ENCODE measurements at places on chromosomes 6 and 20.

- no peak for DNase-seq
These were observed 807.5 kb upstream of the FLRT3 start for GRCh38 chr20:15144916-15145315.

- DNase-seq = no peak
These were observed 34.6 kb downstream of the FKBP1C start for GRCh38 chr6:63245909-63246308.

GRCh38 chr6:113647143-113647889 is 209.8 kb upstream of the MARCKS start:
- DNase-seq = no peak

DNA sequence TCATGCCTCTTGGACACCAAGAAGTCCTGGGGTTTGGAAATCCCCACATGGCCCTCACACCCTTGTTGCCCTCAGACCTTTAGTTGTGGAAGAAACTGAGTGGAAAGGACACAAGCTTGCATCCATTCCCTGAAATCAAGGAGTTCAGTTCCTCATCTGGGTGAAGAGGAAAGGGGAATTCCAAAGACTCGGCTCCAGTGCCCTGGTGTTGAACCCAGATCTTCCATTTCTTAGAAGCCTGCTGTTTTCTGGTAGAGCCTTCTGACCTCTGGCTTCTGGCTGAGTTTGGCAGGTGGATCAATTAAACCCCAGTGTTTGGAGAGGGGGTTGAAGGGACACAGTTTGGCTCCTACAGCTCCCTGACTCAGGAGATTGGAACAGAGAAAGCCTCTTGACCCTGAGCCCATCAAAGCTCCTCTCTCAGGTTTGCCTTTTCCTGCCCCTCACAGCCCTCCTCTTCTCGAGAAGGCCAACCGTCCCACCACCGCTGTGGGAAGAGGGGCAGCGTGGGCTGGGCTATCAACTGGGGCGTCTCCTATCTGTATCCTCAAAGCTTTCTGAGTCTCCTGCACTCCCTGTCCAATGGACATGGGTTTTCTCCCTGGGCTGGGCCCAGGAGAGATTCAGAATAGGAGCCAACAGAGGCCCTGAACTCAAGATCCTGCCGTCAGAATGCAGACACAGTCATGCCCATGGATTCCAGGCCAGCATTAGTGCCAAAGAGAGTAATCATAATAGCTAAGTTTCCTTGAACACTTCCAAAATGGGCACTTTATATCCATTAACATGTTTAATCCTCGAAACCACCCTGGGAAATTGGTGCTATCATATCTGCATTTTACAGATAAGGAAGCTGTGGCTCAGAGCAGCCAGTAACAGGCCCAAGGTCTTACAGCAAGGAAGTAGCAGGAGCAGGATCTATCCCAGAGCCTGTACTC is 146.2 kb downstream of the VEGFA start:
- DNase-seq = no peak

- DNase-seq = no peak
These were observed 263.1 kb upstream of the ZFP64 start for GRCh38 chr20:52454660-52455059.

DNA sequence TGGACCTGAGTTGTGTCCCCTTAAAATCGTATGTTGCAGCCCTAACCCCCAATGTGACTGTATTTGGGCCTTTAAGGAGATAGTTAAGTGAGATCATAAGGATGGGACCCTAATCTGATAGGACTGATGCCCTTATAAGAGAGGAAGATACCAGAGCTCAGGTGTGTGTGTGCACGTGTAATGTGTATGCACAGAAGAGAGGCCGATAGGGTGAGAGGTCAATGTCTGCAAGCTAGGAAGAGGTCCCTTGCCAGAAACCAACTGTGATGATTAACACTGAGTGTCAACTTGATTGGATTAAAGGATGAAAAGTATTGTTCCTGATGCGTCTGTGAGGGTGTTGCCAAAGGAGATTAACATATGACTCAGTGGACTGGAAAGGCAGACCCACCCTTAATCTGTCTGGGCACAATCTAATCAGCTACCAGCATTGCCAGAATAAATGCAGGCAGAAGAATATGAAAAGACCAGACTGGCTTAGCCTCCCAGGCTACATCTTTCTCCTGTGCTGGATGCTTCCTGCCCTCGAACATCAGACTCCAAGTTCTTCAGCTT is 299.8 kb downstream of the LRFN2 start:
- DNase-seq = no peak

GRCh38 chr6:154954347-154954746 is 40.8 kb upstream of the TIAM2 start:
- DNase-seq = no peak

Measured in CD4-positive, alpha-beta T cell treated with Interleukin-15 for 4 hours (primary cell).